AG04450 (cell line): ENCODE measurements at places on chromosomes 7 and 10. TPM values are rescaled to one million over a fixed set of nuclear protein-coding genes. Genes with fewer than 3 reads are reported as not detected.

Gene TMEM178B
- polyA plus RNA-seq, result 0.01 TPM in 2 replicates

Gene AKR1C1
- 114 and 125 TPM in 2 replicates for polyA plus RNA-seq

Gene BTBD16
- not detected in 2 replicates for polyA plus RNA-seq

Gene ACSL5
- 1.8 and 2.0 TPM in 2 replicates for polyA plus RNA-seq

Gene SCART1
- 0.67 and 0.96 TPM in 2 replicates for polyA plus RNA-seq

Gene ASAH2
- 0.37 and 1.6 TPM in 2 replicates for polyA plus RNA-seq

Gene AKR1C8
- not detected in 2 replicates for polyA plus RNA-seq

Gene SNCG
- 4.6 and 5.3 TPM in 2 replicates for polyA plus RNA-seq

Gene LRRC17
- 813 and 964 TPM in 2 replicates for polyA plus RNA-seq

Gene SNX10
- polyA plus RNA-seq, result not detected in 2 replicates

Gene ACBD5
- polyA plus RNA-seq, result 11.9 and 15.7 TPM in 2 replicates

Gene PNLIPRP3
- not detected in 2 replicates for polyA plus RNA-seq

Gene GNGT1
- not detected in 2 replicates for polyA plus RNA-seq

Gene TAS2R40
- polyA plus RNA-seq, result not detected in 2 replicates

DNA sequence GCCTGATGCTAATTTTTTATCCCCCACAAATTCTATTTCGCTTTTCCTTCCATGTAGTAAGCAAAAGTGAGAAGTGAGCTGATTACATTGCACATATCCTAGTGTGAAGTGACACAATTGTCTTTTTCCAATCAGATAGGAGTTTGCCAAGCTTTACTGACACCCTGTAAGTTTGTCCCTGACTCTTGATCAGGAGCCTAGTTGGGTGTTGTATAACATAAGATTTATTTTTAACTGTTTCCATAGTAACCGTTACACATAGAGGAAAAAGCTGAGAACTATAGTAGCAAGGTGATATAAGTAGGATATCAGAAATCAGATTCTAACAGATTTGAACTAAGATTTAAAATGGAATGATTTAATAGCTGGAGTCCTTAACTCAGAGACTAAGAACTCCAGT, 31.2 kb downstream of the EXOC4 start:
- DNase-seq, result no peak

- DNase-seq, result no peak
These were observed 10.9 kb downstream of the OGDH start for GRCh38 chr7:44617225-44617890.

DNA sequence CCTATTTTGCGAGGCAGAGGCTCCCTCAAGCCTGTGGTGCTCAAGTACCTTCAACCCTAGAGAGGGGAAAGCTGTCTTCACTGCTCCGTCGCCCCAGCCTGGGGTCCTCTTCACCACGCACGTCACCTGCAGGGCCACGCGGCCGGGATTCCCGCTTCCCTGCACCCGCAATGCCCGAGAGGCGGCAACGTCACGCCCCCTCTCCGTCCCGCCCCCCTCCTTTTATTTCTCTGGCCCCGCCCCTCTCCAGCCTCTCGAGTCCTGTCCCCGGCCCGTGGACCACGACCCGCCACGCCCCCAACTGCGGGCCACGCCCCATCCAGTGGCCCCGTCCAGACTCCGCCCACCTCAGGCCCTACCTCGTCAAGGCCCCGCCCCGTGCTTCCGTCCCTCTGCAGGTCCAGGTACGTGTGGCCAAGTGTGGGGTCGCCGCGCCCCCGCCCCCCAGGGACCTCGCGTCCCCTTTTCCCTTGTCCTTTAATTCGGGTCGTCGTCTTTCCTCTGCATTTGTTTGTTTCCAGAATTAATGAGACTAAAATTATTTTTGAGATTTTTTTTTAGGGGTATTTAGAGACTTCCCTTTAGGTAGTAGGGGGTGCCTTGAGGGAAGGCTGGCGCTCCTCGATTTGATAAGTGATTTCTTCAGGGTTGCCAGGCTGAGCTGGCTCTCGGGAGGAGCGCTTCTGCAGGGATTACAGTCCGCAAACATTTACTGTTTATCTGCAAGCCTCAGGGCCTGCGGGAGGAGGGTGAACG, 69.8 kb upstream of the BAIAP2L1 start:
- DNase-seq, result no peak

DNA sequence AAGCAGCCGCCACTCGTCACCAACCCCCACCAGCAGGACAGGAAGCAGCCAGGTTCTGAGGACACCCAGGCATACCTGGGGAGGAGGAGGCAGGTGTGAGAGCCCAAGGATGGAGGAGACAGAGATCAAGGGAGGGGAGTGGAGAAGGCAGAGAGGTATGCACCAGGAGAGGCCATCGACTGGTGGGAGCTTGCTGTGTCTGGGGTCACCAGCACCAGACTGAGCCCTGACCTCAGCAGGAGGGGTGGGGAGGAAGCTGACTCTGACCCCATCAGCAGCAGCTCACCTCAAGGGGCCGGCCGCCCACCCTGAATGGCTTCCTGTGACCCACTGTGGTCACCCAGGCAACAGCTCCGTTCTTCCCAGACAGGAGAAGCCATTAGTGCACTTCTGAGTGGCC, 7.8 kb downstream of the VIPR2 start:
- DNase-seq, result no peak

- no peak for DNase-seq
These were observed 9.5 kb downstream of the INHBA start for GRCh38 chr7:41693150-41693997.

GRCh38 chr7:41028580-41028979, 674.3 kb downstream of the INHBA start:
- DNase-seq, result no peak

- no peak for DNase-seq
These were observed 4.8 kb downstream of the ADRB1 start for GRCh38 chr10:114048472-114048871.

- no peak for DNase-seq
These were observed 203.1 kb downstream of the ELMO1 start for GRCh38 chr7:37245590-37245989.

GRCh38 chr7:96297876-96298275, 24.0 kb downstream of the SLC25A13 start:
- no peak for DNase-seq

GRCh38 chr10:14583967-14584366, 190.7 kb downstream of the FAM107B start:
- DNase-seq, result no peak

DNA sequence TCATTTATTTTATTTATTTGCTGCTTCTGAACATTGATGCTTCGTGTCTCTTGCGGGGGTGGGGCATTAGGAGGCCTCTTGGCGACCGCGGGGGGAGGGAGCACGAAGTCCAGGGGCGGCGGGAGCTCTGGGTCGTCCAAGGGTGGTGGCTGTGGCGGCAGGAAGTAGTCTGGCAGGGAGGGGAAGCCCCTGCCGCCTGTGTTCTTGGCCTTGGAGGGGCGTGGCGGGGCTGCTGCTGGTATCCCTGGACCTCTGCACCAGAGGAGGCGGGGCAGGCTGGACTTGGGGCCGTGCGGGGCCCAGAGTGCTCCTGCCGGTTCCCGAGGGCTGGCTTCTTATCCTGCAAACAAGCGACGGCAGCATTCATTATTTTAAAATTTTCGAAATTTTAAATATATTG, 70.5 kb upstream of the ABI1 start:
- DNase-seq, result no peak

GRCh38 chr10:60105295-60105695, 198.9 kb upstream of the CCDC6 start:
- DNase-seq, result no peak

DNA sequence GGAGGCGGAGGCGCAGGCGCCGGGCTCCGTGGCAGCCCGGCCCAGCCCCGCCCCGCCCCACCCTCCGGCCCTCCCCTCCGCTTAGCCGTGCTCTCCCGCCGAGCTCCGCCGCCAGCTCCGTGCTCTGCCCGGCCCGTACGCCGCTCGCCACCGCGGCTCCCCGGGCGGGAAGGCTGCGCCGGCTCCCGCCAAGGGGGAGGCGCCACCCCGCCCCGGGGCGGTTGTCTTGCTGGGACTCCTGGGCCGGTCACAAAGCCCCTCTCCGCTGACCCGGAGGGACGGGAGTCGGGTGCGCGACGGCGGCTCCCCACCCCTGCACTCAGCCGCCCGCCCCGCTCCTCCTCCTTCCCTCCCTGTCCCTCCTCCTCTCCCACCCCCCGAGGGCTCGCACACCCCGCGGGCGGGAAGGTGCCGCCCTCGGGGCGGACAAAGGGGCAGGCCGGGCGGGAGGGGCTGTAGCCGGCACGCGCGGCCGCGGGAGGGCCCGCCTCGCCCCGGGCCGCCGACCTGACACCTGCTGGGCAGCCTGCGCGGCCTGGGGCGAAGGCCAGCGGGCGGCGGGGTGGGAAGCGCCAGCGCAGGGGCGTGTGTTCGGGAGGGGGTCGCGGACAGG, 11.5 kb upstream of the SP8 start:
- no peak for DNase-seq

- no peak for DNase-seq
These were observed 236.3 kb upstream of the IGFBP3 start for GRCh38 chr7:46157404-46157803.

DNA sequence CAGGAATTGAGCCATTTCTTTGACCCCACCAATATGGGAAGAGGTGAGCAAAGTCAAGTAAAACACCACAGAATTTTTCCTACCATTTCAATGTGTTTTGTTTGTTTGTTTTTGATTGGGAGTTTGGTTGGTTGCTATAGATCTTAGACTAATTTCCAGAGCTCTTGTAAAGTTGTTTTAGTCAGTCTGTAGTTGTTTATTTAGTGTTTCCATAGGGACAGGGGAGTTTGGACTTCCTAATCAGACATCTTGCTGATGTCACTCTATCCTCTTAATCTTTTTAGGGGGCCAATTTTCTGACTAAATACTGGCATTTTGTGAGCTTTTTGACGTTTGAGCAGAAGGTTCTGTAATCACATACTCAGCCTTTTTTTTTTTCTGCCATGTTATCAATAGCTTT, 266.9 kb downstream of the ABCA13 start:
- no peak for DNase-seq

- DNase-seq, result no peak
These were observed 15.9 kb upstream of the GPNMB start for GRCh38 chr7:23230641-23231101.

DNA sequence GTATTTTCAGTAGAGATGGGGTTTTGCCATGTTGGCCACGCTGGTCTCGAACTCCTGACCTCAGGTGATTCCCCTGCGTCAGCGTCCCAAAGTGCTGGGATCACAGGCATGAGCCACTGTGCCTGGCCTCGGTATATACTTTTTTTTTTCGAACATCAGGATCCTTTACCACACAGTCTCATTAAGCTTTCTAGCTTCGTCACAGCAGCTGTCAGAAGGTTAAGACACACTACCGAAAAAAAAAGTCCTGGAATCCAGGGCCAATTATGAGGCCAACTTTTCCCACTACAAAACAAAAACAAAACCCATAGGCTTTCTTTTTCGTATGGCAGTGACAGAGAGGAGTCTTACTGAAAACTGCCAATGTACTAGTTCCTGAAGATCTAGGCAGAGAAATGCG, 30.7 kb downstream of the ZC3HC1 start:
- no peak for DNase-seq

DNA sequence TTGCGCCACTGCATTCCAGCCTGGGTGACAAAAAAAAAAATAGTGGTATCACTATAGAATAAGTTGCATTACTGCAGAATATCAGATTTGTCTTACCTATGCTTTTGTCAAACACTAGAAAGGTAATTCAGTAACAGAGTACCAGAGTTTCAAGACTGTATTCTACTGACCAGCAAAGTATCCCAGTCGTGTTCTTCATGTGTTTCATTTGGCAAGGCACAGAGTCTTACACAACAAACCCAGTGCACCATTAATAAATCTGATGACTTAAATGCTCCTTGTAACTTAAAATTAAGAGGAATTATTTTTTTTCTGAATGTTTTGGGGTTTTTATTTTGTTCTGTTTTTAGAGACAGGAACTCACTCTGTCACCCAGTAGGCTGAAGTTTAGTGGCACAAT, 34.4 kb upstream of the PBLD start:
- DNase-seq, result no peak

DNA sequence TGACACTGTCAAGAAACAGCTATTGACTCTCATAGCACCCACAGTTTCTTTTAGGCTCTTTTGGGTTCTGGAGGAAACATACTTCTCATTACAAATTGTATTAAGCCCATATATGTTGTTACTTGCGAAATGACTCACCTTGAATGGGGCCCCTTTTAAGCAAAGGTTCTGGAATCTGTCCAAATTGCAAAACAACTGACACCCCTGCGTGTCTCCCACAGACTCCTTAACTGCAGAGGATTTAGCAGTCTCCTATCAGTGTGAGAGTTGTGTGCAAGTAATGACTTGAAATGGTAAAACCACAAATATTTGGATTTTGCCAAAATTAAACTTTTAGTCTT, 192.3 kb downstream of the DNAJC1 start:
- no peak for DNase-seq

DNA sequence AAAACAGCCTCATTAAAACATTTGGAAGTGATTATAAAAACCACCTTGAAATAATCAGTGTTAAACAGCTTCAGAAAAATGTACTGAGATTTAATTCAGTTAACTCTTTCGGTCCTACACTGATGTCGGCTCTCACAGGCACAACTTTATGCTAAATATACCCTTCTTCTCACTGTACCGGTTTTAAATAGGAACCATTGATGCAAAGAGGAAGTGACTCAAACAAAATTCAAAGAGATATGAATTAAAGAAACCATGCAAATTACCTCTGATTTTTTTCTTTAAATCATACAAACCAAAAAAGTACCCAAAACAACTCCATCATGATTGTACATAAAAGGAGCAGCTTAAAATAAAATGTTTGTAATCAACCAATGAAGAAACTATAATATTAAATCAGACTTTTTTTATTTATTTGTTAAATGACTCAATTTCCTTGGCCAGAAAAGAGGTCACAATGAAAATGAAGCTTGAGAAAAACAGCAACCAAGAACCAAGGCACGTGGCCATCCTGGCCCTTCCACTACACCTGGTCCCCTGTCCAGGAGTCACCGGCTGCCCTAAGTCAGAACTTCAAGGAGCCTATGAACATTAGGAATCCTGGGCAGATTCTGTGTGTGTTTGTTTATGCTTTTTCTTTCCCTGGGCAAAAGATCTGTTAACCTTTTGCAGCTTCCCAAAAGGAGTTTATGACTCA, 73.0 kb upstream of the CABCOCO1 start:
- DNase-seq, result no peak

- no peak for DNase-seq
These were observed 931 bp downstream of the PAPSS2 start for GRCh38 chr10:87660484-87661133.

GRCh38 chr10:90621577-90621976, 236.3 kb downstream of the HTR7 start:
- no peak for DNase-seq

DNA sequence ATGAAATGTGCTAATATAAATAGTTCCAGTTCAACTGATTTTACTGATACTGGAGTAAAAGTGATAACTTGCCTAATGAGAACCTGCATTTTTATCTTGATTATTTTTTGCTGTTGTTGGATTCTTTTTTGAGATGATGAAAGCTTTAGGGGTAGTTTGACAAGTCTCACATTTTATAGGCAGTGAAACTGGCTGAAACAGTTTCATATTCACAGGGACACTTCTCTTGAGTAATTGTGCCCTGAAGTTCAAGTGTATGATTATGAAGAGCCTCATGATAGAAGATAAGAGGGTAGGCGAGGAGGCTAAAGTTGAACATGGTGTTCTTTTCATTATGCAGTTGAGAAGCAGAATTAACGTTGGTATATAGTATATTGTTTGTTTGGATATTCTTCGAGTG, 5.1 kb downstream of the AUTS2 start:
- DNase-seq, result no peak

GRCh38 chr7:142535123-142535779, 214.0 kb upstream of the PRSS1 start:
- DNase-seq, result peak; percentile 69
